ENCODE measurements at places on chromosomes 5 and 9.

DNA sequence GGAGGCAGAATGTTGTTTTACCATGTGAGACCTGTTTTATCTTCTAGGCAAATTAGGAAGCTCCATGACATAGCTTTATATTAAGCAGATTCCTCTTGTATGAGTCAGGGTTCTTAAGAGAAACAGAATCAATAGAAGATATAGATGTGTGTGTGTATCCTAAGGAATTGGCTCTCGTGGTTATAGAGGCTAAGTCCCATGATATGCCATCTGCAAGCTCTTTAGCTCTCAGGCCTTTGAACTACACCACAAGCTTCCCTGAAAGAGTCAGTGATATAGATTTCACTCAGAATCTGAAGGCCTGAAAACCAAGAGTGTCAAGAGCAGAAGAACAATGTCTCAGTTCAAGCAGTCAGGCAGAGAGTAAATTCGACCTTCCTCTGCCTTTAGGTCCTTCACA lies 365.8 kb upstream of the ZNF608 start:
- no peak for DNase-seq

- no peak for DNase-seq
Observed at GRCh38 chr5:2383698-2384065, 367.8 kb downstream of the IRX2 start.

GRCh38 chr9:130150779-130151382 lies 21.3 kb upstream of the NCS1 start:
- no peak for DNase-seq

GRCh38 chr5:78591138-78591612 lies 57.4 kb downstream of the LHFPL2 start:
- DNase-seq, result no peak

DNA sequence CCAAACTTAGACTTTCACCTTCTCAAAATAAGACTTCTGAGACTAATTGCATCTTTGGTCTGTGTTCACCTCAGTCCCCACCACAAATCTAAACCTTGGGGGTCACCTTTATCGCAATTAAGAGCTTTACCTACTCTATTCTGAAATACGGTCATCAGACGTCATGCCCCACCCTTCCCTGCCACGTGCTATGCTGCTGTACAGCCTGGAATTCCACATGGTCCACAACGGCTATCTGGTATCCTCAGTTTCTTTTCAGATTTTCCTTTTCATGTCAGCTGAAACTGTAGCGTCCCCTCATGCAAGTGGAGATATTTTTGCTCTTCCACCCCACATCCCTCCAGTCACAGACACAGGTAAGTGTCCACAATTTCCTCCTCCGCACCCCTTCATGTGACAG lies 511.1 kb downstream of the DIRAS2 start:
- no peak for DNase-seq

- no peak for DNase-seq
Observed at GRCh38 chr9:112104401-112104800, 70.7 kb downstream of the SUSD1 start.

- DNase-seq, result no peak
Observed at GRCh38 chr9:132776268-132776667, 101.8 kb downstream of the AK8 start.

GRCh38 chr5:124658867-124659557 lies 87.4 kb downstream of the ZNF608 start:
- DNase-seq, result no peak

GRCh38 chr9:87596862-87597261 lies 99.2 kb downstream of the DAPK1 start:
- DNase-seq, result no peak

GRCh38 chr5:41808294-41808693 lies 61.9 kb downstream of the OXCT1 start:
- no peak for DNase-seq

DNA sequence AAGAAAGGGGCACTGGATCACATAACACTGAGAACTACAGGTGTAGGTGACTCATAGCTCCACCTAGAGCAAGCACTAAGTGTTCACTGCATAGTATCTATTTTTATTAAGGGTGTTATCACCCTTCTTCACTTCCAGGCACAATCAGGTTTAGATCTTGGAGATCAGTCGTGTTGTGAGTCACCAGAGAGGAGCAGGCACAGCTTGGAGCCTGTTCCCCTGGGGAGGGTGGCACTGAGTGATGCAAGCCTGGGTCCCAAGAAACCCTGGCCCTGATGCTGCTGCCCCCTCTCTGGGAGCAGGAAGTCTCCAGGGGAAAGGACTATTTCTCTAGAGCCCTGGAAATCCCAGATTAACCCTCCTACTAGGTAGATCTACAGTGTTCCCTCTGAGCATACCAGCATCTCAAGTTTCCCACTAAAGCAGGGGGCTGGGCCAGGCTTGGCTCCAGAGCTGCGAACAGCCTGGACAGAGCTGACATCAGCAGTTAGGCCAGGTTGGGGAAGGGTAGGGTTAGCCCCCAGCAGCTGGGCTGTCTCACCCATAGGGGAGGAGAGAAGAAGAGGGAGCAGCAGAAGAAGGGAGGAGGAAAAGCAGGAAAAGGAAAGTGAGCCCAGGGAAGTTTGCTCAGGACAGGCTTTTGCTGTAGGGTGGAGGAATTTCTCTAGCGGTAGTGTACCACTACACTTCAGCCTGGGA lies 28.1 kb upstream of the SPINK4 start:
- no peak for DNase-seq

GRCh38 chr9:110006657-110007056 lies 201.3 kb downstream of the C9orf152 start:
- DNase-seq, result no peak

GRCh38 chr5:6611334-6612256 lies 21.2 kb downstream of the NSUN2 start:
- DNase-seq, result no peak

DNA sequence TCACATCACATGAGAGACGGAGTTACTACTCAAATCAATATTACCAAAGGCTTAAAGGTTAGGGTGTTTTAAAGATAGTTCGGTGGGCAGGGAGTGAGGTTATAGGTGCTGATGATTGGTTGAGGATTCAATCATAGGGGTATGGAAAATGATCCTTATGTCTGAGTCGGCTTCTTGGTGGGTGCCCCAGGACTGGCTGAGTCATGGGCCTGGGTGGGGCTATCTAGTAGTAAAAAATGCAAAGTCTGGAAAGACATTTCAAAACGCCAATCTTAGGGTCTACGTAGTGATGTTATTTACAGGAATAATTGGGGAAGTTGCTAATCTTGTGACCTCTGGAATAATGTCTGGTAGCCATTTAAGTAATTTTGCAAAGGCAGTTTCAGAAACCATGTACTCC lies 15.2 kb upstream of the SPIN1 start:
- no peak for DNase-seq

DNA sequence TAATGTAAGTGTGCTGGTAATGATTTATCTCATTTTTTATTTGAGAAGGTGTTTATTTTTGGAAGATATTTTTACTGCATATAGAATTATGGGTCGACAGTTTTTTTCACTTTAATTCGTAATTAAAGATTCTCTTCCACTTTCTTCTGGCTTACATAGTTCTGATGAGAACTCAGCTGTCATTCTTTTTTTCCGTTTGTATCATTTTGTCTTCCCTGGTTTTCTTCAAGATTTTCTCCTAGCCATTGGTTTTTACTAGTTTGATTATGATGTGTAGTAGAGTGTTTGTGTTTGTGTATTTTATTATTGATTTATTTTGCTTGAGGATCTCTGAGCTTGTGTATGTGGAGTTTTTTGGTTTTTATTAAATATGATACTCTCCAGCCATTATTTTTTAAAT lies 21.7 kb downstream of the SLF1 start:
- DNase-seq, result no peak

GRCh38 chr9:116800885-116801284 lies 113.8 kb downstream of the TRIM32 start:
- DNase-seq, result no peak

DNA sequence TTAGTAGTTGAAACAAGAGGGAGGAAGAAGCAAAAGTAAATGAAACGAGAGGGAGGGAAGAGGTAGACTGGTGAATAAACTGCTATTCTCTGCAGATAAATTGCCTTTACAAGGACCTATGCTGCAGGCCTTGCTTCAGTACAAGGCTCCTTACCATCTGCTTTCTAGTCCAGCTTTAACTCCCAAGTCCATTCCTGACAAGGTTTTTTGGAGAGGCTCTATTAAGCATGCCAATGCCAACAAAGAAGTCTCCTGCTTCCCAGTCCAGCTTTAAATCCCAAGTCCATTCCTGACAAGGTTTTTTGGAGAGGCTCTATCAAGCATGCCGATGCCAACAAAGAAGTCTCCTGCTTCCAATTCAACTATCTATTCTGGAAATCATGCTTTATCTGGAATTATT lies 244.9 kb downstream of the GABRB2 start:
- DNase-seq, result no peak

GRCh38 chr5:133930061-133930812 lies 38.2 kb downstream of the C5orf15 start:
- no peak for DNase-seq

DNA sequence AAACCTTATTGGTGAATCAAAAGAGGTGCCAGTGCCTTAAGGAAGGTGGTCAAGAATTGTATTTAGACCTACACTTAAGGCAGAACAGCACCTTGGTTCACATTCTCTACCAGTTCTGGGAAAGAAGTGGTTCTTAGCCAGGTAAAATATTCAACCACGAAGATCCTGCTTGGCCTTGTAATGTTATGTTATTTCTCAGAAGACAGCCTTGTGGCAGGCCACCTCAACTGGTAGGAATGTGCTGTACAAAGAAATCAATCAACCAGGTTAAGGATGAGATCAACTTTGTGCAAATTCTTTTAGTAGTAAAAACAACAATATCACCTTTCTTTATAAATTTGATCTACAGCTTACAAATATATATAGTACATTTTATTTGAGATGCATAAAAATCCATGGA lies 246.8 kb downstream of the ARRDC3 start:
- DNase-seq, result no peak

DNA sequence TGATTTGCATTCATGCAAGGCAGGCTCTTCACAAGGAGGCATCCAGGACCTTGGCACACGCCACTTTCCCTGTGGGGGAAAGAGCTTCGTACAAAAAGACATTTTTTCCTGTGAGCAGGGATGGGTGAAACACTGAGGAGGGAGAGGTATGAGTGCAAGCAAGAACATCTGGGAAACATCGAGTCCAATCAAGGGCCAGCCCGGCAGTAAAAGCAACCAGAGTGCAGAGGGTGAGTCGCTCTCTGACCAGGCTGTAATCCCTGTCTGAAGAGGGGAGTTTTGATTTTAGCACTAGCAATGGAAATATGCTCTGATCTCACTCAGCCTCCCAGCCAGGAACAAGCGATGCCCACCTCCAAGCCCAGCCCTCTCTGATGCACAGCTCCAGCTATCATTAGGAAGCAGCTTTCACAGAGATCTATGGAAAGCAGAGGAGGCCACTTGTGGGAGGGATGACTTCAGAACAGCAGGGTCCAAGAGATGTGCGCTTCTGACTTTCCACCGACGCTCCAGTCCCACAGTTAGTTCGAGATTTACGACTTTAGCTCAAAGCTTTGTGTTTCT lies 211.0 kb upstream of the ADAMTS16 start:
- DNase-seq, result no peak

GRCh38 chr5:123856766-123857165 lies 344.8 kb downstream of the CSNK1G3 start:
- DNase-seq, result no peak

DNA sequence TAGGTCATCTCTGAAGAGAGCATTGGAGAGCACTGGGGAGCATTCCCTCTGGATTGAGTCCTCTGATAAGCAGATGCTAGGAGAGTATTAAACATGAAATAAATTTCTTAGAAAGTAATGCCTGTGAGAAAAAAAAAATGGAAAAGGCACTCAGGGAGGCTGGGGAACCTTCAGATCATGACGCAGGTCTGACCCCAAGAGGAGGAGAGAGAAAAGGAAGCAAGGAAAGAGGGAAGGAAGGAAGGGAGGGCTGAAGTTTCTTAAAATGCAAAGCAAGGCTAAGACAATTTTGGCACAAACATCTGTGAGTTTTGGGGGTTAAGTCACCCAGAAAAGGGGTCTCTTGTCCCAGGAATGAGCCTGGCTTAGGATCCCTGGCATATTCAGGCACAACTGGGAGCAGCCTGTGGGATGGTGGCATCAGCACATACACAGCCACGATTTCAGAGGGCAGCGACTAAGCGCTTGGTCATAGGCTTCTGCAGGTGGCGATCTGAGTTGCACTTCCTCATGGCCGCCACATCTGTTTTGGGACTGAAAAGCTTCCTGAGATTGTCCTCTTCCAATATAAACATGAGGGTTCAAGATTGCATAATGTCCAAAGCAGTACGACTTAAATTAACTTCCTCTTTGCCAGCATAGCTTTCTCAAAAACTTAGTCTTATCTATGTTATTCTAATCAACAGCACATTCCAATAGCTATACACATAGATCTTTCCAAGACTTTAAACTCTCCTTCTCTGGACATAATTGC lies 692.7 kb downstream of the DNAH5 start:
- no peak for DNase-seq

- DNase-seq, result no peak
Observed at GRCh38 chr9:130262061-130262745, 3.4 kb upstream of the HMCN2 start.

DNA sequence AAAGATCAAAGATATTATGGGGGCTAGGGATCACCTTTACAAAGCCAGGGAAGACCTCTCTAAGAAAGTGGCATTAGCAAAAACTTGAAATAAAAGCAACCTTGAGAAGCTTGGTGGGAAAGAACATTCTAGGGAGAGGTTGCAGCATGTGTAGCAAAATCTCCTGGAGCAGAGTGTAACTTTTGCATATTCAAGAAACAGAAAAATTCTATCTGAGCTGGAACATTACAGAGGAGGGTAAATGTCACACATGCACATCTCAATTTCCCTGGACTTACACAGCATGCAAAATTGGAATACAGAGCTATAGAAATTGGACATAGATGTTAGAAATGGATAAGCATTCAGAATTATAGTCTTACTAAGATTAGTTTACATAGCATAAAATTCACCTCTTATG lies 510.0 kb downstream of the CETN3 start:
- no peak for DNase-seq

DNA sequence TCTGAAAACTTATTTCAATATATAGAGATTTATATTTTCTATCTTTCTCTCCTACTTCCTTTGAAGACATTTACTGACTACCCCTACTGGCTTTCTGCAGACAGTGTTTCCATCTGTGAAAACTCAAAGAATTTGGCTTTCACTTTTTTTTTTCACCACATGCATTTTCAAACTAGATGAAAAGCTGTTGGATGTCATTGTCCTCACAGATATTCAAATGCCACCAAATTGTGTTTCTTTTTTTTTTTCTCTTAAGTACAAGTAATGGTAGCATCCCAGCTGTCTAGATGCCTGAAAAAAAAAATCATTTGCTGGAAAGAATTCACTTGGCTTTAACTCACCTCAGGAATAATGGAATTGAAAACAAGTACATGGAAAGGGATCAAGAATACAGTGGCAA lies 2258.6 kb upstream of the ACO1 start:
- no peak for DNase-seq
